ENCODE measurements at places on chromosomes 13 and 19.

DNA sequence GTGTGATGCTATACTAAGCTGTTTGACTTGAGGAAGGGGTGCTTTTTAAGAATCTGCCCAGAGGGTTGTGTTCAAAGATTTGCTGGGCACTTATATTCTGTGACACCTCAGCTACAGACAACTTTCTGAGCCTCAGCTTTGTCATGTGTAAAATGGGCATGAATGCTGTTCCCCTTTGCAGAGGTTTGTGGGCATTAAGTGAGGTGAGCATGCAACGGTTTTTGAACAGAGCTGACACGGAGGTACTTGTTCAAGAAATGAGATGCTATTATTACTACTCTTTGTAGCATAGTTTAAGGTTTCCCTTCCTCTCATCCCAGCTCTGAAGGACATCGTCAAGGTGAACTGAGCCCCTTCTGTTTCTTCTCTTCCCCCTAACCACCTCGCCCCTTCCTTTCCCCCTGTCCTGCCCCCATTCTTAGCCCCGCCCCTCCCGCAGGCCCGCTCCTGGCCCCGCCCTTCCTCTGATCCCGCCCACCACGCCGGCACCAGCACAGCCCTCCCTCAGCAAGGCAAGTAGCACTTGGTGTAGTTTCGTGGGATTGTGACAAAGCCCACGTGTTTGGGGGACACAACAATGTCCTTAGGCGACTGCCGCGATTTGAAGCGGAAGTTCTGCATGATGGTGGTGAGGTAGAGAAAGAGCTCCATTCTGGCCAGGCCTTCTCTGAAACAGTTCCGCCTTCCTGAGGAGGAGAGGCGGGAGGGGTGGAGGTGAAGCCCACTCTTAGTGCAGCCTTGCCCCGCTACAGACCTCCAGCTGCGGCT, 26.1 kb upstream of the CYP2A7 start:
- DNase-seq = no peak

DNA sequence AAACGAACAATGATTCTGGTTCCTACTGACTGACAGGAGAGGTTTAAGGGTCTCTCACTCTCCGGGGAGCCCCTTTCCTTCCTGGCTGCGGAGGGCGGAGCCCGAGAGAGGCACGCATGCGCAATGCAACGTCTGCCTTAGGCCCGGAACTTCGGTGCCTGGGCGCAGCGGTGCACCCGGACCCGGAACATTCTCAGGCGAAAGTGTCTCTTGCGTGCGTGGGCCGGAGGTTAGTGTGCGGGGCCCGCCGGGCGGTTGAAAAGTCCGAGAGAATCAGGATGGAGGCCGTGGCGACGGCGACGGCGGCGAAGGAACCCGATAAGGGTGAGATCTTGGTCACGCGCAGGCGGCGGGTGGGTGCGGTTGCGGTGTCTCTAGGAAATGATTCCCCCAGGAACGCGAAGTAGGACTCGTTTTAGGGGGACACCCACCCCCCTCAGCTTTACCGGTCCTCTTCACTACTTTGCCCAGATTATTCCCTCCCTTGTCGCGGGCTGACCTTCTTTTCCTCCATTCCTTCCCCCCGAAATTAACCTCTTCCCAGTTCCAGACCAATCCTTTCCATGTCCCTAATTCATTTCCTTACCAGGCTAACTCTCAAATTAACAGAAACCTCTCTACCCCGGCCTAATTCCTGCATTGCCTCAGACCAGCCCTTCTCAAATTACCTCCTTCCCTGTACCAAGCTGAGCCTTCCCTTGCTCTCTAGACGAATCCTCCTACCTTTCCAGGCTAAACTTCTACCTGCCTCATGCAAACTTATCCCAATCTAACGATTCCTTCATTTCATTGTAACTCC, at the start of gene CCDC97:
Gene CCDC97, plus strand, starts transcription at position 140 of the 799 bp plus-strand sequence. Its CDS starts 139 bp downstream, at position 279.
- DNase-seq = peak; percentile 85

DNA sequence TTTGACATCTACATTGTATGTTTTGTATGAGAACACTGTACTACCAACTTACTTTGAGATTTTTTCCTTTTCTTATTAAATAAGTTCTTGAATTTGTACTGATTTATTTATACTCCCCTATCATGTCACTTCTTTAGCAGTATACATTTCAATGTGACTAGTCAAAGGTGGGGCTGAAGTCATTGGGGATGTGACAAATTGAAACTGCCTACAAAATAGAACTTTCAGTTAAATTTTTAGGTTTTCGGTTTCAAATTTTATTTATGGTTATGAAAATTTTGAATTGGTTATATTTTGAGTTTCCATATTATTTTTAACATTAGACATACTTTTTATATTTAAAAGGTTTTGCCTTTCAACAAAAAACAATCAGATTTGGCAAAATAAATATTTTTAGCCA, 221.6 kb downstream of the NBEA start:
- DNase-seq = no peak

DNA sequence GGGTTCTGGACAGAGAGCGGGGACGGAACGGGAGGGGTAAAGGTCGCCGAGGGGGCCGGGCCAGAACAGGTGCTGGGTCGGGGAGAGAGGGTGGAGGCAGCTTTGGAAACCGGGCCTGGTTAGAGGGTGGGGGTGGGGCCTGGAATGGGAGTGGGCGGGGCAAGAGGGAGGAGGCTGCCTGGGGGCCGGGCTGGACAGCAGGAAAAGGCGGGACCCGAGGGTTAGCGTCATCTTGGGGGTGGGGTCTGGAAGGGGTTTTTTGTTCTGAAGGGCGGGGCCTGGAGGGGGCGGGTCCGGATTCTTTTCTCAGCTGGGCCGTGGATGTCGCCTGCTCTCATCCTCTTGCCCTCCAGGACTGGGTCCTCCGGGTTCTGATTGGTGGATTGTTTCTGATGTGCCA, 4.3 kb upstream of the ZNF813 start:
- DNase-seq = no peak

GRCh38 chr13:45385320-45385719, 32.9 kb downstream of the SLC25A30 start:
- DNase-seq = no peak

- no peak for DNase-seq
Measured at GRCh38 chr13:106331116-106331515, 204.3 kb downstream of the EFNB2 start.

DNA sequence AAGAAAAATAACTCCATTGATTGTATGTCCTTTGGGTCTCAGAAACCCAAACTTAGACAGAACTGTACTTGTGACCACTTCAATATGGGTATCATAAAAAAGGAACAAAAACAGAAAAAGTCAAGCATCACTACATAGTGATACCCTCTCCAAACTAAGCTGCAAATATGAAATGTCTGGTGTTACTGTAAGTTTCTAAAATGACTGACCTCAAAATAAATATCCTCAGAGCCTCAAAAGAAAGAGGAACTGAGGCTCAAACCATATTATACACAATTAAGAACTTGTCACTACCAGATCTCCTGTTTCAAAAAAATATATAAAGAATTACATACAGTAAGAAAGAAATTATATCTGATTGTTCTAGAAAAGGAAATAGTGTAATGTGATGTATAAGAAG, 787.9 kb upstream of the KLHL1 start:
- no peak for DNase-seq

Measured in activated naive CD4-positive, alpha-beta T cell (primary cell).